ENCODE measurements at places on chromosomes 5 and 9.
A peak's percentile ranks its signal among the peaks of the same experiment; 100 is the strongest.

GRCh38 chr5:14901462-14902051, 30.0 kb upstream of the ANKH start:
- no peak overlapping the region for H3K4me3 ChIP-seq
- no peaks in the 10 kb centered on the region for H3K27me3 ChIP-seq
- H3K27ac ChIP-seq: no peak overlapping the region
- no peaks in the 10 kb centered on the region for H3K4me1 ChIP-seq
- DNase-seq: no peak
- no peaks in the 10 kb centered on the region for H3K36me3 ChIP-seq

- DNase-seq: no peak
- no peaks in the 10 kb centered on the region for H3K4me1 ChIP-seq
- H3K4me3 ChIP-seq: no peak overlapping the region
Measured at GRCh38 chr5:85681871-85682270, 935.9 kb upstream of the COX7C start.

DNA sequence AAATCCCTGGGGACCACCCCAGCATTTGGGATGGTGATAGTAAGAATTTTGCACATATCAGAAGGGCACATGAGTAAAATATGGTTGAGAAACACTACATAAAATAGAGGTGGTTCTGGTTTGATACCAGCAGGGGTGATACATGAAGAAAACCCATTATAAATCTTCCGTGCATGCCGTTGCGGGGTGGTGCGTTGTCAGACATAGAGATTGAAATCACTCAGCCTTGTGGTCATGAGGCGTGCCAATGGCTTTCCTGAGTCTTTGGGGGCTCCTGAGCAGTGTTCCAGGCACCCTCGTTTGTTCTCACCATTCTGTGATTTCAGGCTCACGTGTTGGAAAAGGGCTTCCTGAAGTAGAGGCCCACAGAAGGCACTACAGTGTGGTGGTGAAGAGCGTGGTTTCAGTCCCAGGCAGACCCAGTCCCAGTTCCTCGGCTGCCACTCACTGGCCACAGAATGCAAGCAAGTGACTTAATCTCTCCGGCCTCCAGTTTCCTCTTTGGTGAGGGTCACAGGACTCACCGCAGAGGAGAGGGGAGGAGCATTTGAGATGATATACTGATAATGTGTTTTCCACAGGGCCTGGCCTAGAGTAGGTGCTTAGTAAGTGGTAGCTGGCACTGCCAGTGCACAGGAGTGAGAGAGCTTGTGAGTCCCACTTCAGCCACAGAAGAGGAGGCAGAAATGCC, 20.5 kb upstream of the GLRX start:
- DNase-seq: peak; percentile 66
- peak overlapping the region; percentile 22 for H3K27ac ChIP-seq
- H3K27me3 ChIP-seq: no peaks in the 10 kb centered on the region

DNA sequence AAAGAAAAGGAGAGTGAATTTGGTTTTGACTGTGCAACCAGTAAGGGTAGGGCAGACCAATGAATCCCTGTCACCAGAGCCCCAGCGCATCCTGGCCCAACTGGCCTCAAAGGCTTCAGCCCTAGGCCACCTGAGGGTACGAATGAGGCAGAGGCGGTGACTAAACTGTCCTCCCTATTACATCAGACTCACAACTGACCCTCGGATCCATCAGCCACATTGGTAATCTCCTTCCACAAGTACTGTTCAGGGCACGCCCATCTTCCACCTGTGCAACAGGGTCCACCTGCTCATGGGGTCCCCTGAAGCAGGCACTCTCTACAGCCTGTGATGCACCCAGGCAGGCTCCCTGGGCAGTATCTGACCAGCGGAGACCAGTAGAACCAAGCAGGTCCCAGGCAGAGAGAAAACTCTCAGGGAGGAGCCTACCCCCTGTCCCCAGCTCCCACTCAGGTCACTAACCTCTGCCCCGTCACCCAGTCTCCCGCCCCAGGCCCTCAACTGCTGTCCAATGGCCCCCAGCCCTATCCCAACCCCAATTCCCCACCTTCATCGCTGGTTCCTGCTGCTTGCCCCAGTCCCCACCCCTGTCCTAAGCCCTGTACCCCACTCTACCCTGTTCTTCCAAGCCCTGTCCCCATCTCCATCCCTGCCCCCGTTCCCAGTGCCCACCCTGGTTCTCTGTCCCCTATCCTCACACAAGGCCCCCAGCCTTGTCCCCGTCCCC, 904 bp downstream of the EDF1 start:
- H3K4me1 ChIP-seq: peaks cover 17% of the 10 kb centered on the region
- H3K36me3 ChIP-seq: peaks cover 4% of the 10 kb centered on the region
- no peak for DNase-seq
- H3K4me3 ChIP-seq: peak overlapping the region; percentile 77
- H3K27me3 ChIP-seq: no peaks in the 10 kb centered on the region

DNA sequence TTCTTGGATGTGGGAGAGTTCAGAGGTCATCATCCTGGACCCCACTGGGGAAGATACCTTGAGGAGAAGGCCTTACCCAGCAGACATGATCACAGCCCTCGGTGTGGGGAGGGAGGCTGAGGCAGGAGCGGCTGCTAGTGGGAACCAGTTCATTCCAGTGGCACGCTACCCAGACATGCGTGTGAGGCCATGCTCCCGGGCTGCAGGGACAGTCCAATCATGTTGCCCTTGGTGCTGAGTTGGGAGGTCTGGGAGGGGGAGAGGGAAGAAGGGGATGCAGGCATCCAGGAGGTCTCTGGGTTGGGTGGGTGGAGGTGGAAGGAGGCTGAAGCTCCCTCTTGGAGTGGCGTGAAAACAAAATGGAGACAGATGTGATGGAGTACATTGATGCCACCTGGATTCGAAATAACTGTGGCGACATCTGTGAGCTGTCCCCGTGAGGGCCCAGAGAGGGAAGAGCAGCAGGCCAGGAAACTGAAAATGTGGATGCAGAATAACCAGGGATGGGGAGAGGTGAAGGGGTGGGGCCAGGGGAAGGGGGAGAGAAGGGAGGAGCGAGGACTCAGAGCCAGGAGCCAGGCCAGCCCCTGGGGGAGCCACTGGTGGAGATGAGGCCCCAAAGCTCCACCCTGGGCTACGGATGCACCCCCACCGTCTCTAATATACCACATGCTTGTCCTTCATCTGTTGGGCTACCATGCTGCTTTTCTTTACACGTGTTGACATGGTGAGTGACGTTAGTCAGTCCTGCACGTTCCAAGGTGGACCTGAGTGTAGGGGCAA, 16.2 kb downstream of the NDUFS6 start:
- H3K36me3 ChIP-seq: peaks cover 25% of the 10 kb centered on the region
- no peak overlapping the region for H3K27ac ChIP-seq

- H3K4me1 ChIP-seq: no peaks in the 10 kb centered on the region
- H3K27ac ChIP-seq: no peak overlapping the region
- no peaks in the 10 kb centered on the region for H3K36me3 ChIP-seq
- H3K4me3 ChIP-seq: no peak overlapping the region
- no peak for DNase-seq
- no peaks in the 10 kb centered on the region for H3K27me3 ChIP-seq
Measured at GRCh38 chr5:117286813-117287212, 712.2 kb upstream of the SEMA6A start.

DNA sequence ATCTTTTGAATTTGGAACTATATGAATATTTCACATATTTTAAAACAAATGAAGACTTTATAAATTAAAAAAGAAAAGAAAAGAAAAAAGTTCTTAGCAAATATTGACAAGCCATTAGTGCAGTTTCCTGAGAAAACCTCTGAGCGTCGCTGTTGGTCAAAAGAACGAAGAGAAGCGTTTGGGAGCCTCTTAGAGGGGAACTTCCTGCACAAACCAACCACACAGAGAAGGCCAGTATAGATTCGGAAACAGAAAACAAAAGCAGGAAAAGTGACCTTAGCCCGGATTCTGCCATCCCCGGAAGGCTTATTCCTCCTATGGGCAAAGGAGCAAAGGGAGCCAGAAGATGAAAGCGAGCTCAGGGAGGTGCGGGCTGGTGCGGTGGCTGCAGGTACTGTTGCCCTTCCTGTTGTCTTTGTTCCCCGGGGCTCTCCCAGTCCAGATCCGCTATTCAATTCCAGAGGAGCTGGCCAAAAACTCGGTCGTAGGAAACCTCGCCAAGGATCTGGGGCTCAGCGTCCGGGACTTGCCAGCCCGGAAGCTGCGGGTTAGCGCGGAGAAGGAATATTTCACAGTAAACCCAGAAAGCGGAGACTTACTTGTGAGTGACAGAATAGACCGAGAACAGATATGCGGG, at the start of gene PCDHGB2:
TSS of gene PCDHGB2 (plus strand) at position 205 of the 637 bp plus-strand sequence. CDS start at position 347, 142 bp downstream.
- no peak for DNase-seq
- no peaks in the 10 kb centered on the region for H3K27me3 ChIP-seq
- H3K4me1 ChIP-seq: no peaks in the 10 kb centered on the region
- no peaks in the 10 kb centered on the region for H3K36me3 ChIP-seq

- H3K27ac ChIP-seq: no peak overlapping the region
- H3K27me3 ChIP-seq: no peaks in the 10 kb centered on the region
- no peak overlapping the region for H3K4me3 ChIP-seq
Measured at GRCh38 chr9:70402213-70402612, 12.2 kb downstream of the KLF9 start.

GRCh38 chr9:137710704-137711103, 91.9 kb downstream of the EHMT1 start:
- no peaks in the 10 kb centered on the region for H3K27me3 ChIP-seq
- H3K4me1 ChIP-seq: no peaks in the 10 kb centered on the region
- no peak for DNase-seq
- no peak overlapping the region for H3K27ac ChIP-seq
- no peaks in the 10 kb centered on the region for H3K36me3 ChIP-seq

DNA sequence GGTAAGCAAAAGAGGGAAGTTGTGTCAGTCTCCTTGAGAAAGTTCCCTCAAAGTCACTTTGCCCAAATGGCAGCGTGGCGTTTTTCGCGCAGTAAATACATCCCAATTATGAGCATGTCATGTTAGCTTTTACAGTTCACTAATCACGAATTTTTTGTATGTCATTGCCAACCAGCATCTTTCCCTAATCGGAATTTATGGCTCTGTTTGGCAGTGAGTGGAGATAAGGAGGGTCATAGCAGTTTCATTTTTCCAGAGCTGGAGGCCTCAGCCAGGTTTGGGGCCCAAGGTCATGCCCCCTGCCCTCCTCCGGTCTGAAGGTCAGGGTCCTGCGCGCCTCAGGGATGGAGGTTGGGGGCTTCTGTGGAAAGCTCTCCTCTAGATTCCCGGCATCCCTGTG, 50.1 kb downstream of the C5orf15 start:
- H3K4me1 ChIP-seq: peaks cover 8% of the 10 kb centered on the region
- H3K4me3 ChIP-seq: no peak overlapping the region
- H3K27me3 ChIP-seq: no peaks in the 10 kb centered on the region

GRCh38 chr9:99430301-99430700, 208.2 kb downstream of the SEC61B start:
- no peaks in the 10 kb centered on the region for H3K27me3 ChIP-seq
- no peak overlapping the region for H3K4me3 ChIP-seq
- no peak for DNase-seq
- no peak overlapping the region for H3K27ac ChIP-seq
- H3K4me1 ChIP-seq: no peaks in the 10 kb centered on the region

GRCh38 chr5:95913663-95914062, 48.0 kb downstream of the ELL2 start:
- no peak overlapping the region for H3K27ac ChIP-seq
- H3K4me1 ChIP-seq: peaks cover 28% of the 10 kb centered on the region
- no peak for DNase-seq

DNA sequence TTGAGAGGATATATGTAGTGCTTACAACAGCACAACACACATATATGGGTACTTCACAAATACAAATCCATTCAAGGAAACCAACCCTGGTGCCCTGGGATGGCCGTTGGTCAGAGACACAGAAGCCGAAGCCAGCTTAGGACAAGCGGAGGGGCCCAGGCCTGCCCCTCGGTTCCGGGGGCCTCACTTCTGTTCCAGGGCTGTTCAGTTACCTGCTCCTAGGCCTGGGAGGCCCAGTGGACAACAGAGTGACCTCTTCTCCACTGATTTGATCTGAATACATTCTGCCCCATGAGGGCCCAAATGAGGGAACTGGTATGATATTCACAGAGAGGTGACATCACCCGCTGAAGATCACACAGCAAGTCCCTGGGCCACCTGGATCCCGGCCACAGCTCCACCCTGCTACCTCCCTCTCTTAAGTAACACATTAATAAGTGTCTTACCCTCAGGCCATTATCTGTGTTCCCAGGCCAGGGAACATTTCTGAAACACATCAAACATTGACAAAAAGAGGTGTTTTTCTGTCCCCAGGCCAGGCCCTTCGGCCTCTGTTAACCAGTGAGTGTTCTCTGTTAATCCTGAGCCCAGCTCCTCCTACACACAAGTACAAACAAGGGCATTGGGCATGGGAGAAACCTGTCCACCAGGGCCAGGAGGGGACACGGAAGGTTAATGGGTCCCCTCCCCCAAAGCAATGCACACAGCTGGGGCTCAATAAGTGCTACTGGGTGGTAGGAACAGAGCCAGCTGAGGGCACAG, 4.5 kb upstream of the GRHPR start:
- H3K27ac ChIP-seq: no peak overlapping the region
- peak; percentile 58 for DNase-seq
- H3K4me1 ChIP-seq: no peaks in the 10 kb centered on the region
- H3K27me3 ChIP-seq: no peaks in the 10 kb centered on the region
- H3K36me3 ChIP-seq: no peaks in the 10 kb centered on the region

DNA sequence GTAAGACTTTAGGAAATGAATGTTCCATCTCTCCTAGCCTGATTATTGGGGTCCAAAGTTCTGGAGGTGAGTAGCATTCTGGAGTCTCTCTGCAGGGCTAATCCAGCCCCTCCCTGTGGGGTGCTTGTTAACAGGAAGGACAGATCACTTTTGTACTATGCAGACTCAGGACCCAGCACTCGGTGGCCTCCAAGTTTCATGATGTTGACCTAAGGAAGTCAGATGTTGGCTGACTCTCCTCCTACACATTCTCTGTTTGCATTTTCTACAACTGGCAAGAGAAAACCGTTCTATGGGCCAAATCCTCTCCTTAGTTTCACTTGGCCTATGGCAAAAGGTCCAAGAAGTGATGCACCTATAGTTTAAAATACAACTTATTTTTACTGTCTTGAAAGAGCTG, 5.5 kb upstream of the PDE8B start:
- no peak for DNase-seq
- no peaks in the 10 kb centered on the region for H3K27me3 ChIP-seq
- H3K36me3 ChIP-seq: no peaks in the 10 kb centered on the region
- no peak overlapping the region for H3K27ac ChIP-seq
- H3K4me1 ChIP-seq: no peaks in the 10 kb centered on the region

GRCh38 chr5:172952034-172952511, 7.2 kb upstream of the RPL26L1 start:
- H3K27me3 ChIP-seq: no peaks in the 10 kb centered on the region
- peaks cover 9% of the 10 kb centered on the region for H3K36me3 ChIP-seq
- DNase-seq: no peak
- H3K4me3 ChIP-seq: no peak overlapping the region

DNA sequence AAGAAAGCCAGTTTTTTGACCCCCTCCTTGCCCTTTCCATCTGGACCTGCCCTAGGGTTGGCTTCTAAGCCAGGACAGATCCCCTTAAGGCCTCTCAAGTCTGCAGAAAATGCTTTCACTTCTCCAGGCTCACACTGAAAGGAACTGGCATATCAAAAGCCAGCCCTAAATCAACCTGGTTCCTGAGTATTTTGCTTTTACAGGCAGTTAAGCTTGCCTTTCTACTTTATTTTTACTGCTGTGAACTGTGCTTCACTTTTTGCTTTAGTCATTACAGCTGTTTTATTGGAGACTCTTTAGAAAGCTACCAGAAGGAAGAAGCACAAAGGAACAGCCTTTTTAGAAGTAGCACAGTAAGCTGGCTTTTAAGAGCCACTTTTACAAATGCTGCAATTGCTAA, 5.0 kb downstream of the TARS1 start:
- no peaks in the 10 kb centered on the region for H3K27me3 ChIP-seq
- DNase-seq: no peak
- no peaks in the 10 kb centered on the region for H3K36me3 ChIP-seq
- H3K27ac ChIP-seq: no peak overlapping the region
- H3K4me3 ChIP-seq: no peak overlapping the region
- no peaks in the 10 kb centered on the region for H3K4me1 ChIP-seq

GRCh38 chr5:33297760-33298216, 143.0 kb upstream of the TARS1 start:
- H3K4me1 ChIP-seq: no peaks in the 10 kb centered on the region
- H3K27me3 ChIP-seq: no peaks in the 10 kb centered on the region
- no peak for DNase-seq
- H3K27ac ChIP-seq: no peak overlapping the region
